ENCODE measurements at places on chromosomes 3 and 15.

- no peak for DNase-seq
Observed at GRCh38 chr15:37860896-37861295, 73.5 kb upstream of the TMCO5A start.

DNA sequence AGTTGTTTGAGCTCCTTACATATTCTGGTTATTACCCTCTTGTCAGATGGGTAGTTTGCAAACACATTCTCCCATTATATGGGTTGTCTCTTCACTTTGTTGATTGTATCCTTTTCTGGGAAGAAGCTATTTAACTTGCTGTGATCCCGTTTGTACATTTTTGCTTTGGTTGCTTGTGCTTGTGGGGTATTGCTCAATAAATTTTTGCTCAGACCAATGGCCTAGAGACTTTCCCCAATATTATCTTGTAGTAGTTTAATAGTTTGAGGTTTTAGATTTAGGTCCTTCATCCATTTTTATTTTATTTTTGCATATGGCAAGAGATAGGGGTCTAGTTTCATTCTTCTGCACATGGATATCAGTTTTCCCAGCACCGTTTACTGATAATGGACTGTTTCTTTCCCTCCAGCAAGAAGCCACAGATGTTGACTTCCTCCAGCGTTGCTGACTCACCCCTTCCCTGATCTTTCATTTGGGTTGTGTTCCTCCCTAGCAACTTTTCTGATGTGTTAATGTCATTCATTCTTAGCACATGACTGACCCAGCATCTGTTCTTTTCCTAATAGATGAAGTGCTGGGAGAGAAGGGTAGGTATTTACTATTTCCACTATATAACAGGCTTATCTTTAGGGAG lies 166.7 kb upstream of the SGO1 start:
- no peak for DNase-seq

GRCh38 chr3:136512381-136512780 lies 239.8 kb downstream of the STAG1 start:
- DNase-seq: no peak

GRCh38 chr3:169264711-169265110 lies 398.8 kb downstream of the MECOM start:
- no peak for DNase-seq

- no peak for DNase-seq
Observed at GRCh38 chr15:75367006-75367405, 1.4 kb downstream of the MAN2C1 start.

- DNase-seq: no peak
Observed at GRCh38 chr3:58218904-58219303, 8.1 kb upstream of the DNASE1L3 start.

DNA sequence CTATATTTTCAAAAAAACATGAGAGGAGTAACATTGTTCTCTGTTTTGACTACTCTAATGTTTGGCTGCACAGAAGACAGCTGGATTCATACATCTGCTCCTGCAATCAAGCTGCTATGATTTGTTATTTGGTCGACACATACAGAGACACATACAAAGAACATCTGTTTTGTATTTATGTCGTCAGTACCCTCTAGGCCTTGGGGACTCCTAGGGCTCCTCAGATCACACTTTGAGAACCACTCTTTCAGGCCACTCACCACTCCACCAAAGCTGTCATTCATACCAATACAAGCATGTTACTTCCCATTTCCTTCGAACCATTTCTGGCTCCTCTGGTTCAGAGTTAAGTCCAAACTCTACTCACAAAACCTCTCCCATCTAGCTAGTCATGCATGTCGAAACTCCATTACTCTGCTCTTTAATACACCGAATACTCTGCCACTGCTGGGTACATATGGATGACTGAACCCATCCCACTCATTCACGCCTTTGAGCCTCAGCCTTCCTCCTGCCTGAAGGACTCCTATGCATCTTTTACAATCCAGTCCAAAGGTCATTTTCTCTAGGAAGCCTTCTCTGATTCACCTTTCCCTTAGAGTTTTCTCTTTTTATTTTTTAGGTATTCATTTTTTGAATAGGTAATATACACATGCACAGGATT lies 102.9 kb upstream of the ARHGEF3 start:
- DNase-seq: no peak

DNA sequence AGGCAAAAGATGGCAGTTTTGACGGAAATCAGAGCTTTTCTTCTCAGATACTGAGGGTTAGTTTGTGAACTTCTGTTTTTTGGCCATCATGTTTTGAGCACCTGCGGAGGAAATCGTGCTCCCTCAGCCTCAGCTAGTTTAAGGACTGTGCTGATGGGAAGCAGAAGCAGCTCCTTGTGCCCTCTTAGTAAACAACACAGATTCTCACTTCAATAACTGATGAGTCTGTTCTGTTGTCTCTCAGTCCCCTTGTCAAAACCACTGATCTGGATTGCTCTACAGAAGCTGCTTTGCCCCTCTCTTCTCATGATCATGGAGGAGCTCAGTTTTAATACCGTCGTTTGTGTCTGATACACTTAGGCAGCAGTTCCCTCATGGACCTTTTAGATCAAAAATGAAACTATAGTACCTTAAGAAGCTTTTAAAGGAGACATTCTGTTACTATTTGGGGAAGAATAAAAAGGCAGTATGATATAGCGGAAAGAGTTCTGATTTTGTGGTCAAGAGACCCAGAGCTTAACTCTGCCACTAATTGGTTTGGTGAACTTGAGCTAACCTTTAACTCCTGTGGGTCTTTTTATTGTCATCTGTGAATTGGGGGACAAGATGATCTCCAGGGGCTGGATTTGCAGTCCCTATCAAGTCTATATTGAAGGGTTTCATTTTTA lies 152.6 kb downstream of the BBX start:
- DNase-seq: no peak

GRCh38 chr15:47477341-47477740 lies 240.0 kb upstream of the SEMA6D start:
- no peak for DNase-seq

- DNase-seq: no peak
Observed at GRCh38 chr3:66809595-66809958, 188.5 kb upstream of the KBTBD8 start.

- no peak for DNase-seq
Observed at GRCh38 chr3:15050405-15051092, 14.6 kb downstream of the MRPS25 start.
